ENCODE measurements at places on chromosomes 6 and 20. TPM values are rescaled to one million over a fixed set of nuclear protein-coding genes. Genes with fewer than 3 reads are reported as not detected.

Gene SOX12
- 22.3 TPM for total RNA-seq

Gene ANKRD66
- not detected for total RNA-seq

Gene MEI4
- total RNA-seq: not detected

Gene MYL9
- total RNA-seq: 14.8 TPM

Gene DEFB124
- total RNA-seq: 0.38 TPM

Gene PKIB
- 0.71 TPM for total RNA-seq

Gene PTK7
- total RNA-seq: 5.1 TPM

Gene CLVS2
- 0.17 TPM for total RNA-seq

Gene PSMB9
- total RNA-seq: 18.0 TPM

Gene COL20A1
- total RNA-seq: 0.71 TPM

Gene SOX4
- total RNA-seq: 9.8 TPM

Gene TTK
- total RNA-seq: 17.5 TPM

Gene RSPH4A
- total RNA-seq: 0.20 TPM

Gene ULBP1
- total RNA-seq: 0.77 TPM

Gene MRPS10
- 36.0 TPM for total RNA-seq

Gene CALHM5
- total RNA-seq: 0.03 TPM

Gene GNRH2
- total RNA-seq: 0.23 TPM

Gene RALGAPB
- total RNA-seq: 12.5 TPM

Gene NKX2-4
- total RNA-seq: not detected

Gene UBE2C
- 240 TPM for total RNA-seq

Gene PPIL6
- 2.9 TPM for total RNA-seq

Gene HLA-DRB5
- total RNA-seq: not detected

Gene KIAA1755
- total RNA-seq: 0.21 TPM

Gene BPIFB2
- total RNA-seq: not detected

Gene COL12A1
- 4.5 TPM for total RNA-seq

Gene RBPJL
- not detected for total RNA-seq

Gene CCDC170
- total RNA-seq: 0.12 TPM

Gene NR2E1
- total RNA-seq: not detected

Gene RTEL1
- 7.2 TPM for total RNA-seq

Gene GATA5
- 0.45 TPM for total RNA-seq

Gene ASF1A
- 7.1 TPM for total RNA-seq

Gene KCNK17
- total RNA-seq: not detected

Gene NELFCD
- total RNA-seq: 46.7 TPM

Gene CLDN20
- not detected for total RNA-seq

Measured in A549 treated with Hydrocortisone at 1 μM for 4 hours (cell line).